ENCODE measurements at places on chromosomes 16 and 17.

DNA sequence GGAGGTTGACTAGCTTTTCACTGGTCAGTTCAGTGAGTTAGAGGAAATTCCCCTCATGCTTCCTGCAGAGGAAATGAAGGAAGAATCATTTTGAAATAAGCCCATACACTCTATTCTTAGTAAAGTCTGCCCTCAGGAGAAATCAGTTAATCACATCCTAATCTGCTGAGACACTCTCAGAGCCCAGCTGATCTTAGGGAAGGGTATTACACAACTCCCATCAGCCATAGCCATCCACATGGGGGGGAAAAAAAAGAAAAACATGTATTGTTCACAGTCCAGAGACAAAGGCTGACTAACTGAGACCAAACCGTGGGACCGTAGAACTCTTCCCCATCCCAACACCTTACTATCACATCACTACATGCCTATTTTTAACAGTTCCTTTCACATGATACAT, 722.3 kb downstream of the CDH8 start:
- no peak for DNase-seq

- DNase-seq: no peak
Measured at GRCh38 chr17:7476494-7476893, 2.9 kb downstream of the ZBTB4 start.

GRCh38 chr17:80618304-80618703, 73.7 kb downstream of the RPTOR start:
- no peak for DNase-seq

- DNase-seq: peak; percentile 56
Measured at GRCh38 chr16:89921702-89922476, 1.3 kb upstream of the TUBB3 start.
